ENCODE measurements at places on chromosomes 4 and X. TPM values are rescaled to one million over a fixed set of nuclear protein-coding genes. Genes with fewer than 3 reads are reported as not detected.

The ACE2 gene
- total RNA-seq = not detected

DNA sequence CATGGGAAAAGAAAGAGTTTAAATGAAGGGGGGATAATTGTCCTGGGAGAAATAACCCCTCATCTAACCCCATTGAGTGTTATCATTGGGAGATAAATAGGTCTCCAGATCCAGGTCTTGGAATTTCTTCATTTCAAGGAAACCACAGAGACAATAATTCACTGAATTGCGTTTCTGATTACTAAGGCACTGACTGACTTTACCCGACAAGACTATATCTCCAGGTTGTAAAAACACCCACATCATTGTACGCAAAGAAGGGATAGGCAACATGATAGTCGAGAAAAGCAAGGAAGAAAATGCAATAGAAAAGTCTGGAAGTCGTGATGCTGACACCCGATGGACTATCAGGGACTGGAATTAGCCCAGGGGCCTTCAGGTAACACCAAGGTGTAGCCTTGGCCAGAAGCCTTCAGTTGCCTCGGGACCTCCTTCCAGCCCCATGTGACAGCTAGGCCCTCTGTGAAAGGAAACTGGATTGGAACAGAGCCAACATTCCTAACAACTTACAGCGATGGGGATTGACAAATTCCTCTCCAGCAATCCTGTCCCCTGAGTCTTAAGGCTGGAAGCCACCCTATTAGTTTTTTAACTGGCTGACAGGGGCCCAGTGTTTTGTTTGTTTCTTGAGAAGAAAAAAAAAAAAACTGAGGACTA is 46.5 kb upstream of the RAB9B start:
- DNase-seq = no peak

DNA sequence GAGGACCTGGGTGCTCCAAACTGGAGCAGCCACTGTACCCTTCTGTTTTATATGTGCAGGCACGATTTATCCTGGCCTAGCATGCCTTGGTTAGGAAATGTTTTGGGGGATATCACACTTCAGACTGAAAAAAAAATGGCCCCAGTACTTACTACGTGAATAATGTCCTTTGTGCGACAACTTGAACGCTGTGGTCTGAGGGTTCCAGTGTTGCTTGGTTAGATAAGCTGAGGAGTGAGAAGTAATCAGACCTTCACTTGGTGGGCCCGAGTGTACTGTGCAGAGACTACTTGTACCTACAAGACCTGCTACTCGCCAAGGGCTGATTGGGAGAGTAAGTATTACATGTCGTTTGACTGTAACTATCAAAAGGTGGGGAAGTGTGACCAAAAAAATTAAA is 678 bp downstream of the DNAAF6 start:
- no peak for DNase-seq

The CC2D2A gene
- total RNA-seq = 1.6 TPM

- no peak for DNase-seq
Measured at GRCh38 chrX:130402208-130402684, 459 bp downstream of the RBMX2 start.

GRCh38 chr4:82594456-82594855 is 32.7 kb upstream of the TMEM150C start:
- no peak for DNase-seq

GRCh38 chr4:8221476-8221875 is 22.4 kb downstream of the SH3TC1 start:
- no peak for DNase-seq

The PAGE5 gene
- 0.60 TPM for total RNA-seq

DNA sequence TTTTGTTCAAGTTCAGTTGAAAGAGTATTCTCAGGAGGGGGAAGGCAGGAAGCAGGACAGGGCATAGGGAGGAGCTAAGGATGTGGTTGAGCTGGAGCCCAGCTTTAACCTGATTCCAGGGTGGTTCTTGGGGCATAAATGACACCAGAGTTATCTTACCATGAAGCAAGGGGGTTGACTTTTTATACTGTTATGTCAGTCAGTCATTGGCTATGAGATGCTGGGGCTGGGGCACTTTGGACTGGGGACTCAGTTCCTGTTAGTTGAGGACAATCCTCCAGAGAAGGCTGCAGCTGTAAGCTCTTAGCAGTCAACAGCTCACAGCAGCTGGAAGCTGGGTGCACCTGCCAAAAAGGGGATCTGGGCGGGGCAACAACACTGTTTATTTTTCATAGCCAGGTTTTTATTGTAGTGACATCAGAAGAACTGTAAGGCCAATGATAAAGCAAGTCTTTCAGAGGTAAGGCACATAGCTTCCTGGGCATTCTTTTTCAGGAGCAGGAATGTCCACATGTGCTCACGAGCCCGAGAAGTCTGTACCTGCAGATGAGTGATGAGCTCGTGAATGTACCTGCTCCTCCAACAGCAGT is 78.5 kb downstream of the MID1IP1 start:
- no peak for DNase-seq

GRCh38 chrX:129945131-129945530 is 37.3 kb upstream of the BCORL1 start:
- DNase-seq = no peak

The FGF13 gene
- not detected for total RNA-seq

- no peak for DNase-seq
Measured at GRCh38 chrX:29617725-29618124, 597.6 kb upstream of the MAGEB2 start.

- DNase-seq = no peak
Measured at GRCh38 chr4:136183513-136183912, 1348.8 kb downstream of the PCDH18 start.

DNA sequence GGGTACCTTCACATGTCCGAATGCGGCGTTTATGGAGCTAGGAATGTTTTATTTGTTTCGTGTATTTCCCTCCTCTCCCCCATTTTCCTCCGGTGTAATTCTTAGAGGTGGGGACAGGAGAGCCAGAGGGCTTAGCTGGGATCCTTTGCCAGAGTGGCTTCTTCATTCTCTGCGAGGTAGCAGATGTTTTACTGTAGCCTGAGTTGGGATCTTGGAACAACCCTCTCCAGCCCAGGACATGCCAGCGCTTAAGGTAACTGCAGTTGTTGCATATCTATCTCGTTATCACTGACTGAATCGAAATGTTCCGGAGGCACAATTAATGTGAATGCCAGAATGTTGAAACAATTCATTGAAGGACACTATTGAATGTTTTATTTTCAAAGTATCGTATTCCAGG is 59.0 kb upstream of the DYNLT3 start:
- DNase-seq = no peak

DNA sequence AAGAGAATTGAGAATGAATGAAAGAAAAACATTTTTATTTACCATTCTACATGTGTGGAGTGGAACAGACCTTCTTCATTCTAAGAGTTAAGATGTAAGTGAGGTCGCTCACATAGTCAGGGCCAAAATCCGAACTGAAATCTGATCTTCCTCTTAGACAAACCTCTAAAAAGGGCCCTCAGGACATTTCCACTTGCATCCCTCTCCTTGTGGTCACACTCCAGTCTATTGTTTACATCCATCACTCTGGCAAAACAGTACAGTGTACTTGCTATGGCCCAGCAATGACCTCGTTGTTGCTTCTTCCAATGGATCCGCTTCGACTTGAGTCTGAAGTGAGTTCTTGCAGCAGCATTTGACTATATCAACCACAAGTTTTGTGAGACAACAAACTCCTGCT is 54.2 kb downstream of the MOSPD2 start:
- DNase-seq = no peak

- no peak for DNase-seq
Measured at GRCh38 chr4:147101678-147102077, 156.0 kb upstream of the TTC29 start.

DNA sequence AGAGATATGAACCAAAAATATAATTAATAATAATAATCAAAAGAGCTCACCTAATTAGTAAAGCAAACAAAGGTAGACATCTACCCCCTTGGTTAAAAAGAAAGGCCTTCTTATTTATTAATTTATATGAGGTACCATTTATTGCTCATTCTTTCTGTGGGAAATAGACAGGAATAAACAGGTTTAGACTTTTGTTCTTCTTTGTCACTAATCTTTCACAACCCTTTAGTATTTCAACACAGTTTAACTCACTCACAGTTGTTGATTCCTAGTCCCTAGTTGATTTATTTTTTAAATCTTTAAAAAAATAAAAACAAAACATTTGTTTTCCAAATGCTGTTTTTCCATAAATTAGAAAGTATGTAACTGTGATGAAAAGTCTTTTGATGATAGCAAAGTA is 5.6 kb downstream of the PPARGC1A start:
- DNase-seq = no peak

- DNase-seq = no peak
Measured at GRCh38 chr4:42673082-42673425, 16.1 kb upstream of the ATP8A1 start.

The MUC7 gene
- not detected for total RNA-seq

The STK32B gene
- total RNA-seq = not detected

DNA sequence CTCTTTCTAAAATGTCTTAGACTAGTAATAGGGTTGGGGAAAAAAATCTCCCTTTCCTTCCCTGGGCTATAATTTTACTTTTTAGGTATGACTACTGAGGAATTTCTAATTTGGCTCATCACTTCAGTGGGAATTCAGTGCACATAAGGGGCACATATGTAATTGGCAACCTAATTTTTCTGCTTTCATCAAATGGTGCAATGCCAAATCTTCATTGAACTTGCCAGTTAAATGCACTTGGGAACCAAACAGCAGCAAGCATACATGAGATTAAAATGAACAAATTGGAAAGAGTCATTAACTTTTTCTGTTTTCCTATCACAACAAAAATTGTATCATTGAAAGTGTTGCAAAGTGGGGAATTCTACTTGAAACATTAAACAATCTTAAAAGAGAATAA is 2.9 kb upstream of the CCSER1 start:
- no peak for DNase-seq

The STS gene
- 1.2 TPM for total RNA-seq

DNA sequence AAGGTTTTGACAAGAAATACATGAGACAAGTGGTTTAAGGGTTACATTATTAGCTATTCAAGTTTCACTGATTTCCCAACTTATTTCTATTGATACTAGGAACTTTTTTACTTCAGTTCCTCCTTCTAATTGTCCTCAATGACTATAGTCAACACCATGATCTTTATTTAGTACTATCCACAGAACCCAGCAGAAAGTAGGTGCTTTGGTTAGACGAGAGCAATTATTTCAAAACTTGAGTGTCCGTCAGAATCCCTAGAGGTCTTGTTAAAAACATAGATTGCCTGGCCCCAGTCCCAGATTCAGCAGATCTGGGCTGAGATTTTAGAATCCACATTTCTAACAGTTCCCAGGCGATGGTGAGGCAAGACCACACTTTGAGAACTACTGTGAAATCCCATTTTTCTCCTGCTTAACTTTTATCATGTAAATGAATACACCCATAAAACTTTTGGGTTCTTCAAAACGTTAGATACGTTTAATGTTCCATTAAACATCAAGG is 17.9 kb downstream of the EXOC1 start:
- no peak for DNase-seq

GRCh38 chr4:107755841-107756356 is 35.9 kb upstream of the PAPSS1 start:
- DNase-seq = no peak

The MMAA gene
- total RNA-seq = 7.4 TPM

The SSX4 gene
- total RNA-seq = not detected

DNA sequence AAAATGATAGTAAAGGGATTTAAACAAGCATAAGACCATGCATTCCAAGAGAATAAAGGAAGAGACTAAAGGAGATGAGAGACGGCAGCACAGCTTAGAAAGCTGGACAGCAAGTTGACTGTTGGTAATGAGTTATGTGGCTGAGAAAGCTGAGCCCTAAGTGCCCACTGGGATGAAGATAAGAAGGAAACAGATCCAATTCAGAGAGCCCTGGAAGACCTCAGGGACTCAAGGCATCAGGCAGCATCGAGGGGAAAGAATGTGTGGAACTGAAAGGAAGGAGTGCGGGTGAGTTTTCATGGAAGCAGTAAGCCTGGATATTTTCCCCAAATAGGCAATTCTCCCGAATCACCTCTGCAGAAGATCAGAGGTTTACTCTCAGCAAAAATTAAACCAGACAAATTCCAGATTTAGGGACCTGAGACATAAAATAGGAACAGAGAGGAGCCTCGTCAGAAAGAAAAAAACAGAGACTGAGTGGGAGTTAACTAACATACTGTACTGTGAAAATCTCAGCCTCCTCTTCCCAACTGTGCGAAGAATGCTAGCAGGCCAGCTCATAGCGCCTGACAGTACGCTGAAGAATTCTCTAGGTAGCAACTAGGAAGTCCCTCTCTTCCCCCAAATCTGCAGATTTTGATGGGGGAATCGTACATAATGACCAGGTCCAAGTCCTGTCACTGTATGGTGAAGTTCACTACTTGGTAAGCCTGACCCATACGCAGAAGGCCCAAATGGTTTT is 187.7 kb upstream of the TAPT1 start:
- no peak for DNase-seq

- no peak for DNase-seq
Measured at GRCh38 chrX:18034504-18034903, 173.4 kb upstream of the RAI2 start.

DNA sequence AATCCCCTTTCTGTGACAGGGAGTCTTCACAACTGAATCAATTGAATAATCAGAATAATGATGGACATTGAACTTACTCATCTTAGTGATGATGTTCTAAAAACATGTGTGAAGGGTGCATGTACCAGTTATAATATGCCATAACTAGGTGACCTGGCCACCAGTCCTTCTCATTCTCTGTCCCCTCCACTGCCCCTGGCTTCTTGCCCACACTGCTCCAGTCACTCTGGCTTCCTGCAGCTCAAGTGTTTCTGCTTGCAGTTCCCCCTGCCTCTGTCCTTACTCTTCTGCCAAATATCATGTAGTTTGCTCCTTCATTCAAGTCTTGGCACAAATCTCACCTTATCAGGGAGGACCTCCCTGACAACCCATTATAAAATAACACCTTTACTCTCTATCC is 168.1 kb upstream of the SLC7A11 start:
- DNase-seq = no peak

The NSUN7 gene
- total RNA-seq = not detected

The PAK3 gene
- total RNA-seq = 1.4 TPM

The NXF2B gene
- total RNA-seq = not detected
